Caco-2 (cell line): ENCODE measurements at places on chromosomes 2 and 18. TPM values are rescaled to one million over a fixed set of nuclear protein-coding genes. Genes with fewer than 3 reads are reported as not detected.

Gene FTCDNL1
- 0.35 and 0.68 TPM in 2 replicates for total RNA-seq

Gene CCT7
- 450 and 505 TPM in 2 replicates for total RNA-seq

Gene CD207
- total RNA-seq: 0.16 and 0.23 TPM in 2 replicates

Gene CD226
- 0.02 TPM in 1 of 2 replicates, not detected in the other for total RNA-seq

Gene ABHD3
- 29.3 and 31.8 TPM in 2 replicates for total RNA-seq

Gene REG3G
- not detected in 2 replicates for total RNA-seq

Gene CAVIN2
- total RNA-seq: not detected in 2 replicates

Gene C2orf78
- total RNA-seq: not detected in 2 replicates

- no peaks in the 10 kb centered on the region for H3K4me1 ChIP-seq
- no peaks in the 10 kb centered on the region for H3K27me3 ChIP-seq
- H3K27ac ChIP-seq: no peak overlapping the region
- no peak for DNase-seq
- H3K4me3 ChIP-seq: no peak overlapping the region
- H3K36me3 ChIP-seq: no peaks in the 10 kb centered on the region
Measured at GRCh38 chr2:240358080-240358479, 77.4 kb upstream of the GPC1 start.

GRCh38 chr2:168254158-168254935 is 7.0 kb upstream of the STK39 start:
- peaks cover 4% of the 10 kb centered on the region; the same call in 1 of the 2 replicates for H3K4me1 ChIP-seq
- no peak for DNase-seq
- no peak overlapping the region for H3K27ac ChIP-seq
- no peaks in the 10 kb centered on the region for H3K36me3 ChIP-seq

DNA sequence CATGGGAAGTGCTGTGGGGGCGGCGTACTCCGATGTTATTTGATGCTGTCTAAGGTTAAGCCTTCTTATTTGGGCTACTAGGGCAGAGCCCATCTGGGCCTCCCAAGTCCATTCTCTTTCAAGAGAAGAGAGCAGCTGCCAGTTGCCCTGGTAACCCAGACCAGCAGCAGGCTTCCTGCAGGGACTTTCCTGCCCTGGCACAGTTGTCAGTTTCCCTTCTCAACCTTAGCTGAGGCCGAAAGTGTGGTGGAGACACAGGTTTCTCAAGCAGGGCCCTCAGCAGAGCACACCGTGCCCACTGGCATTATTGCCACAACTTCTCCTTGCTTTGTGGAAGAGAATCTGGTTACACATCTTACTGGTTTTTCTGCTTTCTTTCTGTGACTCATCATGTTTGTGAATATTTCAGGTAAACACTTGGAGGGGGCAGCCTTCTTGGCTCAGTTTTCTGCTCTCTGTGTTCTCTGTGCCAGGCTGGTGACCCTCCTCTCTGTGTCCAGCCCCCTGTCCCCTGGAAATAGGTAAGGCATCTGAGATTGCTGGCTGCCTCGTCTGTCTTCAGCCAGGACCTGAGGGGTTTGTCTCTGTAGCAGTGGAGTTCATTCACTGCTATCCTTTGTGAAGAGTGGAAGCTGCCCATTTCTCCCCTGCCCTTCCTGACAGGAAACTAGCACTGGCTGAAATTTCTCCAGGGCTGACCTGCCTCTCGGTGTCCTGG is 111.0 kb downstream of the B3GNT2 start:
- H3K27ac ChIP-seq: peak overlapping the region; percentile 79
- H3K4me1 ChIP-seq: peaks cover 37% of the 10 kb centered on the region
- no peak overlapping the region for H3K4me3 ChIP-seq
- DNase-seq: peak; percentile 39
- H3K27me3 ChIP-seq: no peaks in the 10 kb centered on the region

DNA sequence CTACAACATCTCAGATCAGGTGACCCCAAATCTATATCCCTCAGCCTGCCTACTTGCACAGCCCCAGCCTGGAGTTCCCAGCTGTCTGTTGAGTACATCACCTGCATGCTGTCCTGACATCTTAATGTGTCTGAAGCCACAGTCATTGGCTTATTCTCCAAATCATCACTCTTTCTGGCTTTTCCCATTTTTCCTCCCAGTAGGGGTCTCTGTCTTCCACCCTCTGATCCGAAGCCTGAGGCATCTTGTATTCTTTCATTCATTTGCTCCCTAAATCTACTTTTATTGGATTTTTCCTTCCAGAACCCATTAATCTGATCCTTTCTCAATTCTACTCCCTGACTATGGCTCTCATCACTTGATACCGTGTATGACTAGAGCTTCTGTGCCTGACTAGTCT is 332.9 kb upstream of the DCC start:
- H3K4me1 ChIP-seq: no peaks in the 10 kb centered on the region
- H3K27ac ChIP-seq: no peak overlapping the region
- H3K4me3 ChIP-seq: no peak overlapping the region

DNA sequence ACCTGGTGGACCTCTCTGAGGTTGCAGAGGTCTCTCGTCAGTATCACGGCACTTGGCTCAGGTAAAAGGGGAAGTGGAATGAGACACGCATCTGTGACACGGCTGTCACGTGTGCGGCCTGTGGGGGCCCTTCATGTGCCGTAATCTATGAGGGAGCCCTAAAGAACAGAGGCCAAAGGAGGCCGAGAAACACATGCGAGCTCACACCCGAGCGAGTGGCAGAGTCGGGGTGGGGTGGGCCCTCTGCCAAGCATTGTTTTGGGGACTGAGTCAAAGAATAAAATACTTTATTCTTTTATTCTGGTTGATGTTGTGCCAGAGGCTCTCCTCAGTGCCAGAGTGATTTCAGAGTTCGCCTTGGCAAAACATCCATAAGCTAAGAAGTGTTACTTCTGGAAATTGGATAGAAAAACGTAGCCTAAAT is 43.3 kb downstream of the PLB1 start:
- peaks cover 11% of the 10 kb centered on the region for H3K4me1 ChIP-seq
- H3K27ac ChIP-seq: no peak overlapping the region
- DNase-seq: no peak
- H3K27me3 ChIP-seq: no peaks in the 10 kb centered on the region
- no peak overlapping the region for H3K4me3 ChIP-seq

GRCh38 chr2:58052978-58053377 is 6.4 kb downstream of the VRK2 start:
- no peak overlapping the region for H3K27ac ChIP-seq
- H3K4me3 ChIP-seq: no peak overlapping the region
- no peaks in the 10 kb centered on the region for H3K36me3 ChIP-seq
- peaks cover 4% of the 10 kb centered on the region; the same call in 1 of the 2 replicates for H3K4me1 ChIP-seq

- no peak overlapping the region for H3K4me3 ChIP-seq
- H3K27me3 ChIP-seq: no peaks in the 10 kb centered on the region
Measured at GRCh38 chr2:192459422-192459821, 264.7 kb upstream of the TMEFF2 start.

- no peak for DNase-seq
- no peaks in the 10 kb centered on the region for H3K27me3 ChIP-seq
- H3K27ac ChIP-seq: no peak overlapping the region
- H3K4me3 ChIP-seq: no peak overlapping the region
- H3K36me3 ChIP-seq: no peaks in the 10 kb centered on the region
- H3K4me1 ChIP-seq: no peaks in the 10 kb centered on the region
Measured at GRCh38 chr2:221134718-221135117, 437.4 kb downstream of the EPHA4 start.

GRCh38 chr2:19815746-19816145 is 86.0 kb downstream of the TTC32 start:
- H3K36me3 ChIP-seq: no peaks in the 10 kb centered on the region
- no peak overlapping the region for H3K27ac ChIP-seq

DNA sequence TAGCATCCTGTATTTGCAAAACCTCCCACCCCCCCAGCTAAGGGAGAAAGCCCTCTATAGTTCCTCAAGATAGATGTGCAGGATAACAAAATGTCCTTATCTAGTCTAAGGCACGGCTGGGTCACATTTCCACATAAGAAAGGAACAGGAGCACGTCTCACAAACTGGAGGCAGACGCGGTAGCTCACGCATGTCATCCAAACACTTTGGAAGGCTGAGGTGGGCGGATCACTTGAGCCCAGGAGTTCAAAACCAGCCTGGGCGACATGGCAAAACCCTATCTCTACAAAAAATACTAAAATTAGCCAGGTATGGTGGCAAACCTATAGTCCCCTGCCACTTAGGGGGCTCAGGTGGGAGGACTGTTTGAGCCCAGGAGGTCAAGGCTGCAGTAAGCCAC is 9.3 kb downstream of the SF3B1 start:
- H3K36me3 ChIP-seq: no peaks in the 10 kb centered on the region; the same call in 1 of the 2 replicates
- H3K4me1 ChIP-seq: peaks cover 12% of the 10 kb centered on the region; the same call in 1 of the 2 replicates
- H3K27me3 ChIP-seq: no peaks in the 10 kb centered on the region
- no peak overlapping the region for H3K4me3 ChIP-seq
- DNase-seq: no peak

DNA sequence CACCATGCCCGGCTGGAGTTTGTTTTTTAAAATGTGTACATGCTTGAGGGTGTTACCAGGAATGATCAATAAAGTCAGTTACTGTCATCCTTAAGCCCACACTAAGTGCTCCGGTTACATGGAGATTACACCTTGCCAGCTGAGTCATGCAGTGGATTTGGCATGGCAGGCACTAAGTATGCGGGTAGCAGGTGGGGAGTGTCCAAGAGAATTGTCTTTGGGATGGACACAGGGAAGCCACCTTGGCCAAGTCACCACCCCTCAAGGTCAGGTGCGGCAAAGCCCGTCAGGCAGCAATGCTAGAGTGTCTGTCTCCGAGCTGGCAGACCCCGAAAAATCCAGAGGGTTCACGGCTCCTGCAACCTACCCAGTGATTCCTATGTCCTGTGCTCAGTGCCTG is 54.8 kb downstream of the GBX2 start:
- H3K4me1 ChIP-seq: peaks cover 5% of the 10 kb centered on the region; the same call in 1 of the 2 replicates
- H3K36me3 ChIP-seq: no peaks in the 10 kb centered on the region; the same call in 1 of the 2 replicates
- no peak overlapping the region for H3K27ac ChIP-seq
- no peak overlapping the region for H3K4me3 ChIP-seq
- no peak for DNase-seq
- no peaks in the 10 kb centered on the region for H3K27me3 ChIP-seq

GRCh38 chr2:240111253-240111652 is 24.9 kb downstream of the COPS9 start:
- no peak overlapping the region for H3K27ac ChIP-seq
- no peak overlapping the region for H3K4me3 ChIP-seq
- no peaks in the 10 kb centered on the region for H3K36me3 ChIP-seq
- H3K27me3 ChIP-seq: no peaks in the 10 kb centered on the region
- DNase-seq: no peak
- no peaks in the 10 kb centered on the region for H3K4me1 ChIP-seq

DNA sequence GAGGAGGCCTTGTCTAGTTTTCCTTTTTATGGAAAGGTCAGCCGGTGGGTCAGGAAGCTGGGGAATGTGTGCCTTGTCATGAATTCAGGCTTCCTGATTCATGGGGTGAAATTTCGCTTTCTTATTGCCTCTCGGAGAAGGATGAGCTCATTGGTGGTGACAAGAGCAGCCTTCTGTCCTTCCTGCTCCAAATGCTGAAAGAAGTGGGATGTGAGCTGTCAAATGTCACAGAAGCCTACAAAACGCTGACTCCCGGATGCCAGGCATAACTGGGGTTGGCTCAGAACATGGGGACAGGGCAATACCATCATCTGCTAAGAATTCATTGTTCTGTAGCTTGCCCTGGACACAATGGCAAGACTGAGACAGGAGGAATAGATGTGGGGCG is 55.8 kb upstream of the FAM136A start:
- H3K4me3 ChIP-seq: no peak overlapping the region
- no peaks in the 10 kb centered on the region for H3K36me3 ChIP-seq
- no peak for DNase-seq
- H3K4me1 ChIP-seq: no peaks in the 10 kb centered on the region
- no peaks in the 10 kb centered on the region for H3K27me3 ChIP-seq

DNA sequence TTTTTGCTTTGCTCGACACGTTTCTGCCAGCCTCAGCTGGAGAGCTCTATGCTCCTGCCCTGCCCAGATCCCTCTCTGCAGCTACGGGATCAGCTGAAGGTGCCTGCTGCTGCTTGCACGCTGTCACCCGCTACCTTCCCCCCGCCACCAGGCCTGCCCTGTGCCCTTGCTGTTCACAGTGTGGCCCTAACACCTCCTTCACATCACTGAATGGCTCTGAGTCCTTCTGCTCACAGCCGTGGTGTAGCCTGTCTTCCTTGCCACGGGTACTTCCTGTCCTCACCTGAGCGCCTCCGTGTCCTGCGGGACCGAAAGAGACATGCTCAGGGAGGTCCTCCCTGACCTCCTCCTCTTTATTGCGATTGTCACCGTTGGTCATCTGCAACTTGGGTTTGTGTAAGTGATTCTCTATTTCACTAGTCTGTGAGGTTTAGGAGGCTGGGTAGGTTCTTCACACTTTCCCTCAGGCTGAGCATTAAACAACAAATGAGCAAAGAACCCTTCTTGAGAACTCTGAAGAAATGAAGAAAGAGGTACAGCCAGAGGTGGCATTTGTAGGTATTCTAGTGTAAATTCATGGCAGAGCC is 127.5 kb downstream of the NCK2 start:
- no peaks in the 10 kb centered on the region for H3K27me3 ChIP-seq
- DNase-seq: no peak
- no peak overlapping the region for H3K4me3 ChIP-seq
- H3K36me3 ChIP-seq: peaks cover 4% of the 10 kb centered on the region
- H3K27ac ChIP-seq: peak overlapping the region; percentile 21

DNA sequence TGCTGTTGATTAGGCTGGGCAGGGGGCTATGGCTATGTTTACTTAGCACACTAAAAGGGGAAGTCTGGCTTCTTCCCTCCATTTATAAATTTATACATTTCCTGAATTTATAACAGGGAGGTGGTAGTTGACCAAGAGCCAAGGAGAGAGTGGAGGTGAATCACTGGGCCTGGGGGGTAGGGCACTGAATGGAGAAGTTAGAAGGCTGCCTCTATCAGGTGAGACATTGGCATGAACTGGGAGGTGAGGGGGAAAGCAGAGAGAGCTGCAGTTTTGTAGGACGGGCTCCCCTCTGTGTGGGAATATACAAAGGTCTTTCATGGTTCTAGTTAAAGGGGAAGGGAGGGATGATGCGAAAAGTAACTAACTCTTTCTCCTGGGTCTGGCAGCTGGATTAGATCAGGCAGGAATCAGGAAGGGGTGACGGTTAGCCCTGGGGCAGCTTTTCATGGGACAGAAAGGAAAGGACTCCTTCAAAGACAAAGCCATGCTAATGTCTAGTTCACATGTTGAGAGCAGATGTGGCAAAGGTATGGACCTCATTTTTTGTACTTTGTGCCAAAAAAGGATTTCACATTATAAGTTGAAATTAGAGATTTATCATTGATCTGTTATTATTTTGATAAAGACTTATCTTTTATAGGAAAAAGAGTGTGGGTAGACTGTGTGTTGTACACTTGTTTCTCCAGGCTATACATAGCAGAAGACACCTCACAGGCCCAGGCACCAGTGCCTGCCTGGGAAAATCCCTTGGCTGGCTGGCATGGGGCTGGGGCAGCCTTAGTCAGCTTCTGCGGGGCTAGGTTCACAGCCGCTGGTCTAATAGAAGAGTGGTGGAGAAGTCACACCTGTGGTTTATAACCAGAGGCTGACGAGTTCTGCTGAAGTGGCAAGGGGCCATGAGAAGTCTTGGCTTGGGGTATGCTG is 158.7 kb downstream of the CLIP4 start:
- no peak overlapping the region for H3K4me3 ChIP-seq
- no peaks in the 10 kb centered on the region for H3K4me1 ChIP-seq
- H3K27me3 ChIP-seq: peaks cover 2% of the 10 kb centered on the region; the same call in 1 of the 2 replicates
- H3K36me3 ChIP-seq: no peaks in the 10 kb centered on the region
- DNase-seq: no peak
- no peak overlapping the region for H3K27ac ChIP-seq
